ENCODE measurements at places on chromosomes 3 and 15.

DNA sequence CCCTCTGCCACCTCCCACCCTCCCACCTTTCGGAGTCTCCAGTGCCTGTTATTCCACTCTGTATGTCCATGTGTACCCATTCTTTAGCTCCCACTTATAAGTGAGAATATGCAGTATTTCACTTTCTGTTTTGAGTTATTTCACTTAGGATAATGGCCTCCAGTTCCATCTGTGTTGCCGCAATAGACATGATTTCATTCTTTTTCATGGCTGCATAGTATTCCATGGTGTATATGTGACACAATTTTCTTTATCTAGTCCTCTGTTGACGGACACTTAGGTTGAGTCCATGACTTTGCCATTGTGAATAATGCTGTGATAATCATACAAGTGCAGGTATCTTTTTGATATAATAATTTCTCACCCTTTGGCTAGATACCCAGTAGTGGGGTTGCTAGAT, 91.0 kb upstream of the UBE3A start:
- no peak for DNase-seq

DNA sequence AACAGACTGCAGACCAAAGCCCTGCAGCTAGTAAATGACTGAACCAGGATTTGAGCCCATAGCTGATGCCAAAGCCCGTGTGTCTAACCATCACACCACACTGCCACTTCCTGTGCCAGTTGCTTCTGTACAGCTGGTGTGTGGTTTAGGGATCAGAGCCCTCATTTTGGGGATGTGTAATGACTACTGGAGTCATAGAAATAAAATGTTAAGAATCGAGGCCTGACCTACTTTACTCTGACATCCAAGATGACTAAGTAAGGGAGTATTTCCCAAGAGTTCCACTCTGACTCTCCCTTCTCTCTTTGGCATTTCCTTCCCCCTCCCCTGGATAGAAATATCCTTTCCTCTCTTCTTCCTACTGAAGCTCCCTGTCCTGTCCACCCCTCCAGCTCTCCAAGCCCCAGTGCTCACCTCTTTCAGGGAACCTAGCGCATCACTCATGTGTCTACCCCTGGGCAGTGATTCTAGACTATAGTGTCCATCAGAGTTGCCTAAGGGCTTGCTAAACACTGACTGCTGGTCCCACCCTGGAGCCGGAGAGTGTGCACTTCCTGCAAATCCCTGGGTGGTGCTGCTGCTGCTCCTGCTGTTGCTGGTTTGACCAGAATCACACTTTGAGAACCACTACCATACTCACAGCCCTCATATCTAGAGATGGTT, 53.8 kb downstream of the MGLL start:
- no peak for DNase-seq

GRCh38 chr3:120457827-120458226, 7.0 kb upstream of the FSTL1 start:
- DNase-seq, result no peak

DNA sequence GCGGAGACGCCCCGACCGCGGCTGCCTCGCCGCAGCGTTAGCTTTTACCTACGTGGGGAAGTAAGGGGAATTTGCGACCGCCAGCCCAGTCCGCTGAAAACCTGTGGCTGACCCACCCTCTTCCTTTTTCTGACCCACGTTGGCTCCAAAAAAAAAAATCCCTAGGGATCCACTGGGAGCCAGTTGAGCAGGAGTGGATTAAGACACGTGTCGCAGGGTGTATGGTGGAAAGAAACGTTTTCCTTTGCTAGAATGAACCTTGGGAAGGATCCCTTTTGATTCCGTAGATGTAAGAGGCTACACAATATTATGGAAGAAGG, 575 bp upstream of the PCYT1A start:
- no peak for DNase-seq

- no peak for DNase-seq
Measured at GRCh38 chr3:24365168-24365567, 129.5 kb downstream of the THRB start.
